ENCODE measurements at places on chromosomes 7 and 10.

DNA sequence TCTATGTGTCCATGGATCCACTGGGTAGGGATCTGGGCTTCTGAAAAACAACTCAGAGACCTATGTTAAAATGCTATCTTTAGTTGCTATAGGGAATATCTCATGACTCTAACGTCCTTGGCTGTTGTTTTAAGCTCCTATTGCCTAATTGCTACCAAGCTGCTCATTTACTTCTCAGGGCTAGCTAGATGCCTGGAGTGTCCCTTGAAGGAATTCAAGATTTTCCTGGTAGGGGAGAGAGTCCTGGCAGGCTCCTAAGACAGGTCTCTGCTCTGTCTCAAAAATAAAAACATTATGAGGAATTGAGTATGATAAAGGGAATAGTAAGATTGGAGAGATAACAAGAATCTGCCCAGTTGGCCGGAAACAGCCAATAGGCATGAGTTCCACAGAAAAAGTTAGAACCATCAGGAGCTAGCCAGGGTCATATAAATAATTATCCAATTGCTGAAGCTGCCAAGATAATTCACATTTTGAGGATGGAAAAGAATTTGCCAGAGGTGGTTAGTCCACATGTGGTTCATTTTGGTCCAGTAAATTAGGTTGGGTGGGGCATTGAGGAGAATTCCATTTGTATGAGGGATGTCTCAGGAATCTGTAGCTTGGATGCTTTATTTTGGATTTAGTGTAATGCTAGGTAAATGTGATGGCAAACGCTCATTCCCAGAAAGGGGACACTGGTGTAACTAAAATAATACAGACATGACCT lies 362.7 kb upstream of the VSTM2A start:
- no peak for DNase-seq

- DNase-seq, result no peak
These were observed 92.8 kb downstream of the CD36 start for GRCh38 chr7:80731281-80731680.

DNA sequence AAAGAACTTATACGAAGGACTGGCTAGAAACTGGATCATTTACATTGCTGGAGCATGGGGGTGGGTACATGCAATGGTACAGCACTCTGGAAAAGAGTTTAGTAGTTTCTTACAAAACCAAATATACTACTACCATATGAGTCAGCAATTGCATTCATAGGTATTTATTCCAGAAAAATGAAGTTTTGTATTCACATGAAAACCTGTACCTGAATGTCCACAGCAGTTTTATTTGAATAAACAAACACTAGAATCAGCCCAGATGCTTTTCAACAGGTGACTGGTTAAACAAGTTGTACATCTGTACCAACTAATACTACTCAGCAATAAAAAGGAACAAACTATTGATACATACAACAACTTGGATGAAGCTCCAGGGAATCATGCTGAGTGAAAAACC lies 3.4 kb downstream of the SCIN start:
- DNase-seq, result no peak

DNA sequence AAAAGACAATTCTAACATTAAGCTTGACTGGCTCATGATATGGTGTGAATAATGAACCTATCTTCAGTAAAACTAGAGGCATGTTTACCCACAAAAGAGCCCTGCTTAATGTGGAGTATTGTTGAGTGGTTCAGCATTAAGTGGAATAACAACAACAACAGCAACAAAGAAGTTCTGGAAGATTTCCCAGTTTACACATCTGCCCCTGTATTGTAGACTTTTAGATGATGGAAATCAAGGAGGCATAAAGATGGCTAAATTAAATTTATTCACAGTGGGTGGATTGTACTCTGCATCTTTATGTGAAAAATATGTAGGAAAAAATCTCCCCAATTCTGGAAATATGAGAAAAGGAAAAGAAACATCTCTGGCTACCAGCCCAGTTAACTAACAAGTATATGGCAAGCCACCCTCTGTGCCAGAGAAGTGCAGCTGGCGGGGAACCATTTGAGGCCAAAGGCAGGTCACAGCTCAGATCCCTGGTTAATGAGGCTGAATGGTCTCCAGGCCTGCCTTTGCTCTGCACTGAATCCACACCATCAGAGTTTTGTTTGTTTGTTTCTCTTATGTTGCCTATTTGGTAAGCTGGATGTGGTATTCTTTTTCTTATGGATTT lies 186.0 kb downstream of the SEMA3D start:
- DNase-seq, result no peak

DNA sequence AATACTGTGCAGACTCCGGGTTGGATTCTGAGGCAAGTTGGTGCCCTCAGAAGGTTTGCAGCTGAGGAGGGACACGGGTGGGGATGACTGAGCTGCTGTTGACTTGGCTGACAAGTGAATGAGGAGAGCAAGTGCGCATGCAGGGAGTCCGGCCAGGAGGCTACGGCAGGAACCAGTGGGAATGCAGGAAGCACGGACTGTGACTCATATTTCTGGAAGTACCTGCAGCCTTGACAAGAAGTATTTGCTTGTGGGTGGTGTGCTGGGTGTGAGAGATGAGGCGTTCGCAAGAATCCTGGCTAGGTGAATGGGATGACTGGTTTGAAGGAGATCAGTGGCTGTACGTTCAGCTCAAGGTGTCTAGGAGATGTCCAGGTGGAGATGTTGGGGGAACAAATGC lies 30.8 kb upstream of the FXYD4 start:
- DNase-seq, result no peak

All from stimulated activated CD4-positive, alpha-beta T cell treated with anti-CD3 and anti-CD28 coated beads, Interleukin-1b, Interleukin-23, amount 100 ng/mL, for 1 hour (primary cell).